H1 (cell line): ENCODE measurements at places on chromosomes 1 and 21.

- DNase-seq = no peak
Observed at GRCh38 chr21:27631471-27631870, 664.6 kb upstream of the ADAMTS5 start.

DNA sequence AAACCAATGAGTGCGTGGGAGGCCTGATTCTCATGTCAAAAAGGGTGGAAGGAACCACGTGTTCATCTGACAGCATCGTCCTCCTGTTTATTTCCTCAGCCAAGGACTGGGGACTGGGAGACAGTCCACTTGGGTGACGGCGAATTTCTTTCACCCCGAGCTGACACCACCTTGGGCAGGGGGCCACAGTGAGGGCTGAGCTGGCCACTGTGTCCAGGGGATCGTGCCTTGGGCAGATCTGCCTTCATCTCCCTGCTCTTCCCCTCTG lies 122.1 kb downstream of the SIM2 start:
- DNase-seq = no peak

GRCh38 chr1:119617751-119618691 lies 30.0 kb downstream of the ZNF697 start:
- no peak for DNase-seq

GRCh38 chr1:209989525-209989924 lies 51.5 kb downstream of the SYT14 start:
- no peak for DNase-seq

GRCh38 chr1:222275001-222275728 lies 272.7 kb downstream of the HHIPL2 start:
- no peak for DNase-seq

- DNase-seq = no peak
Observed at GRCh38 chr1:227219715-227220292, 98.5 kb downstream of the CDC42BPA start.

- DNase-seq = no peak
Observed at GRCh38 chr1:84769636-84770035, 79.4 kb upstream of the SSX2IP start.

DNA sequence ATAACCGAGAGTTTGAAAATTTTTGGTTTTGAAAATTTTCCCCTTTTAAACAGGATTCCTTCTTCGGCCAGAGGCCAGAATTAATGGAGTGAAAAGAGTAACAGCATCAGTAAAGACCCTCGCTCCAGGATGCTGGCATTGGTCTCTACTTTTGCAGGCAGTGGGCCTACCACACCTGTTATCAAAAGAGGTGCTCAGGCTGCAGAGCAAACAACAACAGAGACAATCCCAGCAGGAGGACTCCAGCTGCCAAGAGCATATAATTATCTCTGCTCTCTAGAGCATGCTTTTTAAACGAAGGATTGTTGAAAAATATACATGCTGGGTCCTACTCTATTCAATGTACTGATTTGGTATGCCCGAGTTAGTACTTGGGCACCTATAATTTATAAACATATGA lies 1048.5 kb downstream of the PLA2G4A start:
- no peak for DNase-seq

GRCh38 chr1:244256086-244256676 lies 195.5 kb downstream of the ADSS2 start:
- no peak for DNase-seq
